CD4-positive, alpha-beta T cell treated with Interleukin-6 at 100 ng/mL for 8 hours (primary cell): ENCODE measurements at places on chromosomes 1 and 21.

DNA sequence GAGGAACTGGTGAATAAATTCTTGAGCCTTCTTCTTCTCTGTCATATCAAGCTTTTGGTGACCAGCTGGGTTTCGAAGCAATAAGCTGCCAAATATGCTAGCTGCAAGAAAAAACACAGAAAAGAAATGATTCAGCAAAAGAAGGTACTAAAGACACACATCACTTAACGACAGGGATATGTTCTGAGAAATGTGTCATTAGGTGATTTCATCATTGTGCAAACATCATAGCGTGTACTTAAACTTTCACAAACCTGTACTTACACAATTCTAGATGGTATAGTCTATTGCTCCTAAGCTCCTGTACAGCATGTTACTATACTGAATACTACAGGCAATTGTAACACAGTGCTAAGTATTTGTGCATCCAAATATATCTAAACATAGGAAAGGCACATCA lies 2.9 kb upstream of the MTF1 start:
- no peak for DNase-seq

GRCh38 chr1:108585313-108585712 lies 25.4 kb downstream of the EEIG2 start:
- DNase-seq = no peak

- no peak for DNase-seq
These were observed 2.7 kb downstream of the PLXNA2 start for GRCh38 chr1:208241512-208241911.

- no peak for DNase-seq
These were observed 39.9 kb upstream of the GBP5 start for GRCh38 chr1:89312572-89312971.

- no peak for DNase-seq
These were observed 272.9 kb upstream of the C1orf174 start for GRCh38 chr1:4172644-4173599.

DNA sequence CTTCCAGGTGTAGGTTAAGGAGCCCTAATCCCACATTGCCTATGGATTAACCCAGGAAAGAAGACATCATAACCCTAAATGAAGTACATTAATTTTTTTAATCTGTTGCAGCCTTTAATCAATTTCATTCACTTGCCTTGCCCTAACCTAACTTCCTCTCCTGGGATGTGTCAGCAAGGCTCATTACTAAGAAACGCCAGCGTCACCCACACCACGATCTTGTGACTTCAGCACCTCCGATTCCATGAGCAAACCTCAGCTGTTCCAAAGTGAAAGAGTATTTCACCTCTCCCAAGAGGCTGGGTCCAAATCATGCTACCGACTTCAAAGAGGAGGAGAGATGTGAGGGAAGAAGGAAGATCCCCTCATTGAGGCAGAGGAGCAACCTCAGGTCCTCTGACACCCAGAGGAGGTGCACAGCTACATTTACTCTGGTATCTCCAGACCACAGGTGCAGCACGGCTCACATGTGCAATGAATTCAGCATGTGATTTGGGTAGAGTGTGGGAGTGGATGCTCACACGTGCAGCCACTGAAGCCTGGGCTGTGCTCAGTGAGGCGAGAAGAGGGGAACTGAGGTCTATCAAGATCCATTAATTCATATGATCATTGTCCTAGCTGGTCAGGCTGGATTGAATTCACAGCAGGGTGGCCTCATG lies 134.1 kb downstream of the SLC30A10 start:
- no peak for DNase-seq

DNA sequence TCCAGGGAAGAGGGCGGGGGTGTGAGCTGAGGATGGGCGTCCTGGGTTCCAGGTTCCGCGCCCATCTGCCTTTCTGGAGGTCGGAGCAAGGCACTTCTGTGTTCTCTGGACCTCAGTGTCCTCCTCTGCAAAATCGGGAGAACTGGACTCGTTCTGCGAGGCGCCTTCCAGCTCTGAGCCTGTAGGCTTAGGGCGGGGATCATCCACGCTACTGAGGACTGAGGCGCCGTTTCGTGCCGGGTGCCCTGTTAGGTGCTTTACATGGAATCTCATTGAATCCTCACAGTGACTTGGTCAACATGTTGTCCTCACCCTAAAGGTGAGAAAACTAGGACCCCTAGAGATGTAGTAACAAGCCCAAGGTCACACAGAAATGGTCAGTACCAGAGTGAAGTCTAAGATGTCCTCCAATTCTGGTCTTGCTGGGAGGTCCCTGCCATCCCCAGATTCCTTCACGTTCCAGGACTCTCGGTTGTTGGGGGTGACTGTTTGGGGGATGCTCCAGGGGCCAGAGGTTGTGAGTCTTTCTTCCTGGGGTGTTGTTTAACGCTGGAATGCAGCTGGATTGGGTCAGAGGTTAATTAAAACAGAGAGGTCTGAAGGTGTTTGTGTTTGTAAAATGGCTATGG lies 677 bp downstream of the PRKAA2 start:
- no peak for DNase-seq

- no peak for DNase-seq
These were observed 73.7 kb downstream of the PDE4B start for GRCh38 chr1:65866439-65866838.

DNA sequence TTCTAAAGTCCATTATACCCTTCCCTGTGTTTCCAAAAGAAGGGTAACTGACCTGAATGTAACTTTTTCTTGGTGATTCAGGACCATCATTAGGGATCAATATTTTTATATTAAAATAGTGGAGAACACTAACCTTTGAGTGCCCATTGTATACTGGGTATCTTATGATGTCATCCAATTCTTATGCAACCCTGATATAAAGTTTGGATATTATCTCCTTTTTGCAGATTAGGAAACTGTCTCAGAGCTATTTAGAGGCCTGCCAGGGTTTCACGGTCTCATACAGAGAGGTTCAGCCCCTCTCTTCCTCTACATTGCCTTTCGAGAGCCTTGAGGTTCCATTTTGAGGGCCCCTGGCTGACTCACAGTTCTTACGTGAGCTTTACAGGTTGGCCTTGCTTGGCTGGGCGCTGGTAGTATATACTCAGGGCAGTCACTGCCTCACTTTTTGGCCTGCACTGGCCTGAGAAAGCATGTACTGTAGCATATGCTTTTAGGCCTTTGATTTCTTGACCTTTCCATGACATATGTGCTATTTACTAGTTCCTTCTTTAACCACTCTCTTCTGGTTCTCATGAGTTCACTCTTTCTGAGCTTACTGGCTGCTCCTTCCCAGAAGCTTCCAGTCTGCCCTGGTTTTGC lies 15.7 kb upstream of the FOXO6 start:
- DNase-seq = no peak

DNA sequence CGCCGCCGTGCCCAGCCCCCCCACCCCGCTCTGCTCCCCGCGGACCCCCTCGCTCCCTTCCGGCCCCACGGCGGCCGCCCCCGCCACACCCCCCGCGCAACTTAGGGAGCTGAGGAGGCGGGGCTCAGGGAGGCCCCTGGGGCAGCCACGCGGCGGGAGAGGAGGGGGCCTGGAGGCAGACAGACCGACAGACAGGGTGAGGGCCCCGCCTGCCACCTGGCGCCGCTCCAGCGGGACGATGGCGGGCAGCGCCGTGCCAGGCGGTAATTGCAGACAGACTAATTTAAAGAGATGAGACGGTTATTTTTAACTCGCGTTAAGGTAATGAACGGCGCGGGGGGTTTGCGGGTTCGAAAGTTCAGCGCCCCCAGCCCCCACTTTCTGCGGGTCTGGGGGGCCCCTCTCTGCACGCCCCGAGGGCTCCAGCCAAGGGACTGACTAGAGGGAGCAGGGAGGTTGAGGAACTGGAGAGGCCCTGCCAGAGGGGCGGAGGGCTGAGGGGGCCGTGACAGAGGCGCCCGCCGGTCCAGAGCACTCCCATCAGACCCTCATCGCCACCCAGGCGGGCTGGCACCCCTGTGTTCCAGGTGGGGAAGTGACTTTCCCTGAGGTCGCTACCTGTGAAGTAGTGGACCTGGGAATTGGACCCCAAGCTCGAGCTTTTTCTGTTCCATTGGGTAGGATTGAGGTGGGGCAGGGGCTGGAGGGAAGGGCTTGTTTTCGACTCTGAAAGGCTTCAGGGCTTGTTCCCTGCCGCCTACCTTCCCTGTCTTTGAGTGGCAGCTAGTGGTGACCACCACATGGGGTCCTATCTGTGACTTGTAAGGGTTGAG lies 5.4 kb downstream of the FOXO6 start:
- DNase-seq = peak; percentile 9

- no peak for DNase-seq
These were observed 43.8 kb downstream of the FAAP20 start for GRCh38 chr1:2150801-2151200.

- DNase-seq = no peak
These were observed 125.3 kb downstream of the TRABD2B start for GRCh38 chr1:47871799-47872353.

GRCh38 chr1:2274231-2274928 lies 46.3 kb downstream of the SKI start:
- no peak for DNase-seq

GRCh38 chr1:224392411-224393249 lies 36.0 kb downstream of the CNIH4 start:
- DNase-seq = no peak

GRCh38 chr1:16067127-16067768 lies 6.2 kb downstream of the FAM131C start:
- DNase-seq = no peak

- no peak for DNase-seq
These were observed 12.5 kb downstream of the PODN start for GRCh38 chr1:53074313-53075154.
